ENCODE measurements at places on chromosomes 13 and 19.

DNA sequence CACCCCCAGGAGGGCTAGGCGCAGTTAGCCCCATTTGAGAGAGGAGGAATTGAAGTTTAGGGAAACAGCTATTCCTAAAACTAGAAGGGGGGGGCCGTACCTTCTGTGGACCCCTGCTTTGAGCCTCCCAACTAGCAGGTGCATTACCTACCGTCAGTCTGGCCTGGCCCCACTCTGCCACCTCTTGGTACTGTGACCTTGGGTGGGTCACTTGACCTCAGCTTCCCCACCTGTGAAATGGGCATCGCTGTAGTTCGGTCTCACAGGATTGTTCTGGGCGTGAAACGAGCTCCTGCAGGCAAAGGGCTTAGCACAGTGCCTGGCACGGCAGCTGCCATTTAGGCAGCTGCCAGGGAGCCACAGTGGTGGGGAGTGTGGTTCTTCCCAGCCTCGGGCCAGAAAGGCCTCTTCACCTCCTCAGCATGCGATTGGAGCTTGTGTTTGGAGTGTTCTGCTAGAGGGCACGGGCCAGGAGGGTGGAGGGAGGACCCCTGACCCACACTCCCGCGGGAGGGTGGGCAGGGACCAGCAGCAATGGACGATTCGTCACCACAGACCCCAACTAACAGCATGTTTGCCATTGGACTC lies 32.0 kb downstream of the CAPN12 start:
- no peak for DNase-seq
- peaks cover 63% of the 10 kb centered on the region for H3K4me1 ChIP-seq
- H3K36me3 ChIP-seq: peaks cover 87% of the 10 kb centered on the region
- no peak overlapping the region for H3K4me3 ChIP-seq
- H3K27me3 ChIP-seq: no peaks in the 10 kb centered on the region
- H3K27ac ChIP-seq: peak overlapping the region; percentile 80

GRCh38 chr19:55082020-55082851 lies 6.6 kb downstream of the EPS8L1 start:
- no peak overlapping the region for H3K27ac ChIP-seq
- no peaks in the 10 kb centered on the region for H3K36me3 ChIP-seq
- H3K4me3 ChIP-seq: peak overlapping the region; percentile 30

GRCh38 chr13:27371932-27372331 lies 52.5 kb upstream of the GTF3A start:
- H3K4me1 ChIP-seq: no peaks in the 10 kb centered on the region
- no peaks in the 10 kb centered on the region for H3K36me3 ChIP-seq
- DNase-seq: no peak
- no peak overlapping the region for H3K4me3 ChIP-seq
- no peak overlapping the region for H3K27ac ChIP-seq

DNA sequence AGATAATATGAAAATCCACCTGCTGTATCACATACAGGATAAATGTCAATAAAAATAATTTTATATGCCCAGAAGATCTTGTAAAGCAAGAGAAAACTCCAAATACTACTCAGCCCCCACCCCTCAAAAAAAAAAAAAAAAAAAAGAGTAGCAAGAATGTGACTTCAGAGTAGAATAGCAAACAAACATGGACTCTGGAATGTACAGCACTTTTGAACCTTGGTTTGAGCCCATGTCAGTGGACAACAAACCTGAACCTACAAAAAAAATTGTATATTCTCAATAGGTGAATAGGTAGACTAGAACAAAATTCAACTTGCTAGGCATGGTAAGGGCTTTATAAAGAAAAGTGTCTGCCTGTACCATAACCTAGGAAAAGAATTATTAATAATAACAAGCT lies 428.0 kb downstream of the SLITRK6 start:
- H3K4me1 ChIP-seq: no peaks in the 10 kb centered on the region
- no peak overlapping the region for H3K27ac ChIP-seq
- H3K36me3 ChIP-seq: no peaks in the 10 kb centered on the region
- H3K4me3 ChIP-seq: no peak overlapping the region
- H3K27me3 ChIP-seq: no peaks in the 10 kb centered on the region

GRCh38 chr13:91105270-91105669 lies 242.2 kb upstream of the MIR17HG start:
- no peaks in the 10 kb centered on the region for H3K36me3 ChIP-seq
- H3K27ac ChIP-seq: no peak overlapping the region
- no peaks in the 10 kb centered on the region for H3K4me1 ChIP-seq
- H3K4me3 ChIP-seq: no peak overlapping the region

- H3K4me3 ChIP-seq: no peak overlapping the region
- H3K27me3 ChIP-seq: no peaks in the 10 kb centered on the region
Observed at GRCh38 chr19:49847731-49848696, 2.9 kb upstream of the PTOV1 start.

DNA sequence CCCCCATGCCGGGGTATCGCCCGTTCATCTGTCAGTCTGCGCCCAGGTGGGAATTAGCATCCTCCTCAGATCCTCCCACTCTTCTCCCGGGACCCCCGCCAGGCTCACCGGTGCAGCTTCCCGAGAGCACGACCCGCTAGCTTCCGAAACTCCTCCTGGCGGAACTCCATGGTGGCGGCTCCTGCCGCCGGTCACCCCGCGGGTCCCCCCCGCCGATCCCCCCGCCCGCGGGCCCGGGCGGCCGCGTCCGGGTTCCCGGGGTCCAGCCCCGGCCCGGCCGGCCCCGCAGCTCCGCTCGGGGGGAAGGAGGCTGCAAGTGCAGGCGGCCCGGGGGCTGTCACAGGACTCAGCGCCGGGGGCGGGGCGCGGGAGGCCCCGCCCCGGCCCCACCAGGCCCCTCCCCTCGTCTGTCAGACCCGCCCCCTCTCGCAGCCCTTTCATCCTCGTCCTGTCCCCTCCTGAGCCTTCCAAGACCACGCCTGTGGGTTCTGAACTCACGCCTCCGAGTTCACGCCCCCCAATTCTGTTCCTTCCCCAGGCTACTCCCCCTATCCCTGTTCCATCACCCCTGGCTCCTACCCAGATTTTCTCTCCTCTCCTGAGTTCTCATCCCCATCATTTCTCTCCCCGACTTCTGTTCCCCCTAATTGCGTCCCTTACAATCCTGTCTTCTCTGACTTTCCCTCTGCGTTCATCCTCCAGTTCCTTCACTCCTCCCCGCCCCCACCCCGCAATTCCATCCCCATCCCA lies at the start of gene SLC17A7:
TSS of gene SLC17A7 (minus strand) at position 318 of the 750 bp plus-strand sequence. CDS start at position 170, 148 bp downstream.
- H3K36me3 ChIP-seq: peaks cover 6% of the 10 kb centered on the region
- peaks cover 54% of the 10 kb centered on the region for H3K27me3 ChIP-seq
- H3K4me3 ChIP-seq: no peak within 1 kb of the TSS
- peaks cover 13% of the 10 kb centered on the region for H3K4me1 ChIP-seq
- DNase-seq: peak; percentile 39
- no peak within 1 kb of the TSS for H3K27ac ChIP-seq

- H3K36me3 ChIP-seq: no peaks in the 10 kb centered on the region
- DNase-seq: no peak
- H3K27ac ChIP-seq: no peak overlapping the region
- H3K4me3 ChIP-seq: no peak overlapping the region
Observed at GRCh38 chr19:48777720-48778119, 22.4 kb downstream of the FGF21 start.

DNA sequence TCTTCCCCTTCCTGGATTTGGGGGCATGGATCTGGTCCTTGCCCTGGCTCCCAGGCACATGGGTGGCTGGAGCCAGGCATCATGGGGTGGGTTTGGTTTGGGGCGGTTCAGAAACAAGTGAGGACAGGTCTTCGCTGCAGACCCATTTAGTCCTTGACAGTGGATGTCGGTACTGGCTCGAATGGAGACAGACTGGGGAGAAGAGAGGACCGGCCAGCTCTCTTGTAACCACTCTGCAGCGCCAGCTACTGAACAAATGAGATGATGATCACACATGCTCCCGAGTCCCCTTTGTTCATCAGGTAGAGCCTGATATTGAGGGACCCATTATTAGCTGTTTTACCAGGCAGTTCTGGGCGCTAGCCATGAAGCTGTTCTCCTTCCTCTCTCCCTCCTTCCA lies 64.5 kb downstream of the CHST8 start:
- no peaks in the 10 kb centered on the region for H3K4me1 ChIP-seq
- no peaks in the 10 kb centered on the region for H3K36me3 ChIP-seq
- peaks cover 49% of the 10 kb centered on the region for H3K27me3 ChIP-seq
- H3K4me3 ChIP-seq: no peak overlapping the region
- DNase-seq: no peak
- H3K27ac ChIP-seq: no peak overlapping the region

GRCh38 chr19:52987221-52987620 lies 24.5 kb upstream of the ZNF816 start:
- H3K27ac ChIP-seq: no peak overlapping the region
- DNase-seq: no peak
- peaks cover 6% of the 10 kb centered on the region for H3K36me3 ChIP-seq

- peaks cover 47% of the 10 kb centered on the region for H3K36me3 ChIP-seq
- peak within 1 kb of the TSS; percentile 97 for H3K27ac ChIP-seq
- H3K4me1 ChIP-seq: peaks cover 15% of the 10 kb centered on the region
- peak; percentile 99 for DNase-seq
Observed at GRCh38 chr19:55599468-55599841, at the start of gene FIZ1. FIZ1 (minus strand) TSS chr19:55599517; CDS start chr19:55597865, 1,652 bp downstream.

DNA sequence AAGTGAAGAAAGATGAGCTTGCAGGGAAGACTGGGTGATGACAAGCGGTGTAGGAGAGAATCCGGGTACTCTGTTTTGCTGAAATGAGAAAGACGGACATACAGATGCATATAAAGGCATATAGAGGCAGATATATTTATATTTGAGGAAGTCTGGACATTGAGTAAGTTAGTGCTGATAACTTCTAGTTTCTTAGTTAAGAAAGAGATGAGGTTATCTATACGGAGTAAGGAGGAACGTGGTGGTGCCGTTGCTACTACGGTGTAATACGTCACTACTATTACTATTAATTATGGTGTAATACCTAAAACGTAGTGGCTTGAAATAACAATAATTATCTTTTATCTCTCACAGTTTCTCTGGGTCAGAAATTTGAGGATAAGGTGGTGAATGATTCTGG lies 9.8 kb upstream of the CPB2 start:
- H3K4me1 ChIP-seq: peaks cover 3% of the 10 kb centered on the region
- no peak overlapping the region for H3K4me3 ChIP-seq
- H3K27me3 ChIP-seq: no peaks in the 10 kb centered on the region
- H3K36me3 ChIP-seq: no peaks in the 10 kb centered on the region

- peak; percentile 98 for DNase-seq
- peaks cover 17% of the 10 kb centered on the region for H3K4me1 ChIP-seq
- H3K4me3 ChIP-seq: peak overlapping the region; percentile 71
- H3K27me3 ChIP-seq: no peaks in the 10 kb centered on the region
- peaks cover 11% of the 10 kb centered on the region for H3K36me3 ChIP-seq
Observed at GRCh38 chr19:40614622-40615411, 13.6 kb downstream of the LTBP4 start.

GRCh38 chr19:611481-611868 lies 21.8 kb downstream of the HCN2 start:
- DNase-seq: peak; percentile 79
- no peak overlapping the region for H3K4me3 ChIP-seq
- peaks cover 41% of the 10 kb centered on the region for H3K4me1 ChIP-seq
- peaks cover 3% of the 10 kb centered on the region for H3K36me3 ChIP-seq

DNA sequence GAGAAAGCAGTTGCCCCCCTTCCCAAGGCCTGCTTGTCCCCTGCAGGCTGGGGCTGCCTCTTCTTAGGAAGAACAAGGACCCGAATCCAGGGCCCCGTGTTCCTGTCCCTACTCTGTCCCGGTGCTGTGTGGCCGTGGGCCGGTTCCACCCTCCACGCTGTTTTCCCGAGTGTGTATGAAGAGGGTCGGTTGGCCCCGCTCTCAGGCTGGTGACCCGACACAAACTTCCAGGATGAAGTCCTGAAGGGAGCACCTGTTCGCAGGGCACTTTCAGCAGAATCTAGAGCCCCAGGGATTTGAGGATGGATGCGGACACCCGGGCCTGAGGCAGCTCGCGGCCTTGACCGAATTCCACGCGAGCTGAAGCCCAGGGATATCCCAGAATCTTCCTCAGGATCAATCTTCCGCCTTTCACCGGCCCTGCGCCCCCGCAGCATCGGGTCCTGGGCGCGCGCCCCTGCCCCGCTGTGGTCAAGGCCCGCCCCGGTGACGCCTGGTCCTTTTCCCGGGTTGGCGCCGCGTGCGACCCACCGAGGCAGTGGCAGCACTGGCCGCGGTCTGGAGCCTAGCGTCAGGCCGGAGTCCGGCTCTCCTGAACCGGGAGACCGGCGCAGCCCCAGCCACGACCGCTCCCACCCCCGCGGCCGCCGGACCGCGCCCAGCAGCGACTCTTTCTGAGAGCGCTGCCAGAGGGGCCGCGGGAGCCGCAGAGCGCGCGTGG lies 528 bp upstream of the CHST8 start:
- H3K36me3 ChIP-seq: peaks cover 3% of the 10 kb centered on the region
- no peak for DNase-seq
- H3K4me1 ChIP-seq: peaks cover 19% of the 10 kb centered on the region
- no peak overlapping the region for H3K4me3 ChIP-seq

- H3K4me1 ChIP-seq: peaks cover 21% of the 10 kb centered on the region
- H3K27ac ChIP-seq: peak overlapping the region; percentile 95
Observed at GRCh38 chr19:2477732-2478191, 1.8 kb downstream of the GADD45B start.

DNA sequence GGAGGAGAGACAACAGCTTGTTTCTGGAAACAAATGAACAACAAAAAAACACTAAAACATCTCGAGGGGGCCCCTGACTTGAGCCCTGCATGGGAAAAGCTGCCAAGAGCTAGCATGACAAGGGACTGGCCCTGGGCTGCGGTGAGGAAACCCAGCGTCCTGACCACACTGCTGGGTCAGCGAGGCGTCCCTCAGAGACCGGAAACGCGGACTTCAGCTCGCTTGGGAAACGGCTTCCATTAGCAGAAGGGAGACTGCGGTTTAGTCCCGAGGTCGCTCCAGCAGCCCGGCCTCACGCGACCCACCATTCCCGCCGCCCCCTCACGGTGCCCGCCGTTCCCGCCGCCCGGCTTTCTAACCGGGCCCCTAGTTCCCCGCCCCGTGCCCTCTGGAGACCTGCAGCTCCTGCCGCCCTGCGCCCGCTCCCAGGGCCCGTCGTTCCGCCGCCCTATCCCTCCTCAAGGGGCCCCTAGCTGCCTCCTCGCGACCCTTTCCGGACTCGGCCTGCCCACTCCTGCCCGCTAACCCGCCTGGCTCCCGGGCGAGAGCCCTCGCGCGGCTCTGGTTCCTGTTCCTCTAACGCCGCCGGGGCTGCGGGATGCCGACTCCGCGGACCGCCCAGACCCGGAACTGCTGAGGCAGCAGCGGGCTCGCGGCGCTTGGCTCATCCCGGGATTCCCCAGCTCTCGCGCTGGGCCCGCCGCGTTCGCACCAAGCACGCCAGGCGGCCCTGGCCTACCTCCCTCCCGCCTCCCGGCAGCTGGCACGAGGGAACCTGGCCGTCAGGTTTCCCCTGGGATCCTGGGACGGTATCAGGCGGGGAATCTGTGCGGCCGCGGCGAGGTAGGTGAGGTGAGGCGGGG lies at the start of gene CCDC122:
TSS of gene CCDC122 (minus strand) at position 849 of the 863 bp plus-strand sequence. CDS start 10,364 bp downstream, outside the sequence.
- peak within 1 kb of the TSS; percentile 91 for H3K4me3 ChIP-seq
- peak within 1 kb of the TSS; percentile 43 for H3K27ac ChIP-seq
- H3K36me3 ChIP-seq: no peaks in the 10 kb centered on the region
- H3K4me1 ChIP-seq: peaks cover 8% of the 10 kb centered on the region

- no peak overlapping the region for H3K4me3 ChIP-seq
- no peaks in the 10 kb centered on the region for H3K27me3 ChIP-seq
- H3K27ac ChIP-seq: no peak overlapping the region
- DNase-seq: no peak
- H3K4me1 ChIP-seq: no peaks in the 10 kb centered on the region
- H3K36me3 ChIP-seq: no peaks in the 10 kb centered on the region
Observed at GRCh38 chr13:93260591-93260990, 34.0 kb downstream of the GPC6 start.
